ENCODE measurements at places on chromosomes 5 and 9.

DNA sequence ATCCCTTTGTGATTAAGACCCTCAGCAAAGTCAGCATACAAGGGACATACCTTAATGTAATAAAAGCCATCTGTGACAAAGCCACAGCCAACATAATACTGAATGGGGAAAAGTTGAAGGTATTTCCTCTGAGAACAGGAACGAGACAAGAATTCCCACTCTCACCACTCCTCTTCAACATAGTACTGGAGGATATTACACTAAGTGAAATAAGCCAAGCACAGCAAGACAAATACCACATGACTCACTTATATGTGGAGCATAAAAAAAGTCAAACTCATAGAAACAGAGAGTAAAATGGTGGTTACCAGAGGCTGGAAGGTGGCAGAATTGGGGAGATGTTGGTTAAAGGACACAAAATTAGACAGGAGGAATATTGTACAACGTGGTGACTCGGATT lies 118.1 kb upstream of the NFIL3 start:
- no peak for DNase-seq

- no peak for DNase-seq
These were observed 571.9 kb downstream of the PDE4D start for GRCh38 chr5:59321642-59322041.

DNA sequence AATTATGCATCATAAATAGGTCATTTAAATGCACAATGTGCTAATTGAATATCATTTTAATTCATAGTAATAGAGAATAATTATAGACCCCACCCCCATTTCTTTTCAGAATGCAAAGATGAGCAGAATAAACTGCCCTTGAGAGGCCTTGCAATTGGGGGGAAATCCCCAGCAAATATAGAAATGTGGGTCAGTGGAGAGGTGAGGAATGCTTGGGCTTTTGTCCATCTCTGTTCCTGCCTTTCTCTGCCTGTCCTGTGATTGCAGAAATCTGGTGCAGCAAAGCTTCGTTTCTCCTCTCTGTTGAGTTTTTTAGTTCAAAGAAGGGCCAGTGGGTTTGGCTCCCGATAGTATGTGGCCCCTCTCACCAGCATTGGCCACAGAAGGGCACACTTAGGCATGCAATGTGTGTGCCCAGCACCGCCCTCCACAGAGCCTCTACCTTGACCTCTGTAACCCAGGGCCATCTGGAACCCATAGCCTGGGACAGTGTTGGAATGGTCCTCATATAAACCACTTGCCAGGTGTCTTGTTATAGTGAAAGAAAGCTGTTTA lies 164.2 kb downstream of the SEMA6A start:
- DNase-seq: no peak

- DNase-seq: no peak
These were observed 171.1 kb upstream of the SMIM23 start for GRCh38 chr5:171614511-171614910.

DNA sequence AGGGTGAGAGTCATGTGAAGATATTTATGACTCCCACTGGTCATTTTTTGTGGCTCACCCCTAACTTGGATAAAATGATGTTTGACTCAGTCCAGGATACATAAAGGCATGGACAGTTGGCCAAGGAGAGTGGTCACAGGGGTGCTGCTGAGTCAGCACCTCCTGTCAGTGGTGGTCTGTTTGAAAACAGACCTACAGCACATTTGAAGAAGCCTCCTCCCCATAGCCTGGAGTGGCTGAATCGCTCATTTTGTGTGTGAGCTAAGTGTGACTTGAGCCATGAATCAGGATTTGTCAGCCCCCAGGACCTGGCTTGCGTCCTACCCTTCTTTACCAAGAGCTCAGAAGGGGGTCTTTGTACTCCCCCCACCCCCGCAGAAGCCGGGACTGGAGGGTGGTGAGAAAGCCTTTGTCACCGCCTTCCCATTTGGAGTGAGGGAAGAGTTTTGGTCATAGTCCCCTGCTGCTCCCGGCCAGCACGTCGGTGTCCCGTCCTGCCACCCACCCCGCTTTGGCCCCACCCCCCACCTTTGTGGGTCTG lies 35.6 kb downstream of the TRIO start:
- DNase-seq: peak; percentile 99

DNA sequence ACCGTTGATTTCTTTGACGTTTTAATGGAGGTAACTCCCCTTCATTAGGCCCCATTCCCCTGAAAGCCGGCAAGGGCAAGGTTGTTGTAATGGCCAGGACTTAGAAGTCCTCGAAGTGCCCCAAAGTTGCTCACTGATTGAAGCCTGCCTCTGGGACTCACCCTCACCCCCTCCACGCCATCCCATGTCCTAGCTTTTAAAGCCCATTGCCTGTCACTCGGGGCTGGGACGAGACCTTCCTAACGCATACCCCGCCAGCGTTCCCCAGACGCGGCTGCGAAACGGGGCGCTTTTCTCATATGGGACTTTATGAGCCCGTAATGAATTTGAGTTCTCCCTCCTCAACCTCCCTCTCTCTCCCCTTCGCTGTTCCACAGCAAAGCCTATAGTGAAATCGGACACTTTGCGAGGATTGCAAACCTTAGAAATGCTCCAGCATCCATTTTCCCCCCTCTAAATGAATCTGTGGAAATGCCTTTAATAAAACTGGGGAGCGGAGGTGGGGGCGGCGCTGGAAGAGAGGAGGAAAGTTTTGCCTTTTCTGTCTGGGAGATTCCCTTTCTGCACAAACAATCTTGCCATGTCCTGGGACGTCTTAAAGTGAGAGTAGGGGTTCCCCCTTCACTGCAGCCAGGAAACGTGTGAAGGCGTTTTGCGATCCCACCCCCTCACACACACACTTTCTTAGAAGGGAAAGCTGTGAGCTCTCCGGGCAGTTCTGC lies 1.5 kb downstream of the PAPPA start:
- DNase-seq: peak; percentile 66

- DNase-seq: no peak
These were observed 561 bp downstream of the DAPK1 start for GRCh38 chr9:87498046-87498810.

GRCh38 chr5:76134003-76134402 lies 50.8 kb downstream of the SV2C start:
- DNase-seq: no peak

DNA sequence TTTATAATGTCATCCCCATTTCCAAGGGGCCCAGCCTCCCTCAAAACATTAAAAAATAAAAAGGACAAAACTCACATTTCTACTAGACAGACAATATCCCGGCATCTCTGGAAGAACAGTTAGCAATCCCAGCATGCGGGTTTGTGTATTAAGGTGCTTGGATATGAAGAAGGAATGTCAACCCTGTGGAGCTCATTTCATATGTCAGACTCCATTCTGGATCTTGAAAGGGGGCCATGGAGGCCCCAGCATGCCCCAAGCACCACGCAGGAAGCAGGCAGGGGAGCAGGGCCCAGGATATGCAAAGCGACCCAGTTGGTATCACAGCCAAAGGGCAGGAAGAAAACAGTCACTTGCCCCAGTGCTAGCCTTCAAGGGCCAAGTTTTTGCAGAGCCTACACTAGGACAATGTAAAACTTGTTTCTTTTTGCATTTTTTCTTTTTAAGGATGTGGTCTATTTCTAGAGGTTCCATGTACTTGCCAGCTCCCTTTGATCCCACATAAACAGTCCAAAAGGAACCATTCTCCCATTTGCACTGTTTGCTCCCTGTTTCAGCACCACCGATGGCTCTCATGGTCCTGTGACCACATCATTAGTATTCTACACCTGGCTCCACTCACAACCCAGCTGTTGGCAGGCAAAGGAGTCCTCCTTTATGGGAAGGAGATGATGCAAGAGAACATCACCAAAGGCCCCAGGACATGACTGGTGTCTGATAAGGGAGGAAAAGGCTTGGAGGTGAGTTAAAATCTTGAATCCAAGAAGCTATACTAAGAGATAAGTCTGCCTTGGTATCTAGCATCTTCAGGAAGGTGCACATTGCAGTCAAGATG lies 58.3 kb downstream of the FGF1 start:
- no peak for DNase-seq

GRCh38 chr9:78073722-78074121 lies 42.1 kb upstream of the GNAQ start:
- no peak for DNase-seq

- DNase-seq: no peak
These were observed 109.6 kb upstream of the CNTLN start for GRCh38 chr9:17025281-17025680.

DNA sequence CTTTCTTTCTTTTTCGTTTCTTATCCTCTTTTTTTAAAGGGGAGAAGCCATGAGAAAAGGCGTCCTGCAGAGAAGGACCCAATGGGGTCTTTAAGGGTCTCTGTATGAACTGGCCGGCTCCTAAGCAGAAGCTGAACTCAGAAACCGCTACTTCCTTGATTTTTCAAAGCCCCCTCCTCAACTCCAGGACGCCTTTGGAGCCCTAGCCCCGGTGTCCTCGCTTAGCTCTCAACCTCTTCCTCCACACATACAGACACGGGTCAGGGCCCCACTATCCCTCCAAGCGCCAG lies 8.3 kb downstream of the PAX5 start:
- DNase-seq: no peak

DNA sequence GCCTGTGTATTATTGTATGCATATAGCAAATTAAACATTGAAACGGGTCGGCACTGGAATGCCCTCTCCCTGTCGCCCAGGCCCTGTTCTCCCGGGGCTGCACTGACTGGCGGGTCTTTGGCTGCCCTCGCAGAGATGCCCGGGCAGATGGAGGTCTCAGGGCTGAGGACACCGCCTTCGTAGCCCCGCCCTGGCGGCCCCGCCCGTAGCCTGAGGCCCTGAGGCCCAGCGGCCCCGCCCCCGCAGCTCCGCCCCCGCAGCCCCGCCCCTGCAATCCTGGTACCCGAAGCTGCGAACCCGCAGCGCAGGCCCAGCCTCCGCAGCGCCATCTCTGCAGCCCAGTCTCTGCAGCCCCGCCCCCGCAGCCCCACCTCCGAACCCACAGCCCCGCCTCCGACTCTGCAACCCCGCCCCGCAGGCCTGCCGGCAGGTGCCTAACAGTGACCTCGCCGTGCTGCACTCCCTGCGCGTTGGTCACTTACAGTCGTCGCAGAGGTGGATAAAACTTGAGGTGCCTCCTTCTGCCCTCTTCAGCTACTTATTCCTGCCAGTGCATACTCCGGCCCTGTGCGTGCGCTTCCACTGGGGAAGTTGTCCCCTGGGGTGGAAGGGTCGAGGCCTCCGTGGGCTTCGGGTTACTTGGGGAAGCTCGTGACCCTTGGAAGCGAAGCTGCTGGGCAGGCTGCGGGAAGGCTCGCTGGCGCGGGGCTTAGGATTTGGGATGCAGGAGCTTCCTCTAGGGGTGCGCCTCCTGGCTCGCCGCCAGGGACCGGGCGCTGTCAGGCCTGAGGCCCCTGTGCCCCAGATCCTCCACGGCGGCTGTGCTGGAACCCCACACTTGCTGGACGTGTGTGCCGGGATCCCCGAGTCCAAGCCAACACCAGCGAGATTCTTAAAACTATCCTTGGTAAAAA lies 72.3 kb downstream of the ICE1 start:
- DNase-seq: no peak

DNA sequence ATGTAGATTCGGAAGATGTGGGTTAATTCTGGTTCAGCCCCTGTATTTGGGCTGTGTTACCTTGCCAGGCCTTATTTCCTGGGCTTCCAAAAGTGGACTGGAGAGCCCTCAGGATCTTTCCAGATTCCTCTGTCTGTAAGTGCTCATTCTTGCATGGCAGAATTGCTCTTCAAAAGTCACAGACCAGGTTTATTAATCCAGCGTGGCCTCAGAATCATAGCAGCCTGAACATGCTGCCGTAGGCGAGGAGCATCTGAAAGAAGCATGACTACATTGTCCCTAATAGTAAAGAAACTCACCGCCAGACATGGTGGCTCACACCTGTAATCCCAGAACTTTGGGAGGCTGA lies 307.8 kb downstream of the GADD45G start:
- DNase-seq: no peak

DNA sequence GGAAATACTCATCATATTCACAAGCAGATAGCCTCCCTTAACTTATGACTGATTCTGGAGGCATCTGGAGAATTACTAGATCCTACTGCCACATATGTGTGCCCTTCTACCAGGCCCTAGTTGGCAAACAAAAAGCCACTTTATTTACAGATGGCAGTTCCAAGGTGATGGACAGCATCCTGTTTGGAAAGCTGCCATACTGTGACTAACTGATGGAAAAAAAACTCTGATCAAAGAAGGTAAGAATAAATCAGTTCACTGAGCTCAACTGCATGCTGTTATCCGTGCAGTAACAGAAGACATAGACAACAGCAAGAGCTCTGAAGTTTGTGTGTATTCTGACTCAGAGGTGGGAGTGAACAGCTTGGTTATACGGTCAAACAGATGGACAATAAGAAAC lies 279.8 kb upstream of the POU5F2 start:
- peak; percentile 97 for DNase-seq

- DNase-seq: peak; percentile 38
These were observed 1.6 kb upstream of the FBXW11 start for GRCh38 chr5:172008111-172008455.

DNA sequence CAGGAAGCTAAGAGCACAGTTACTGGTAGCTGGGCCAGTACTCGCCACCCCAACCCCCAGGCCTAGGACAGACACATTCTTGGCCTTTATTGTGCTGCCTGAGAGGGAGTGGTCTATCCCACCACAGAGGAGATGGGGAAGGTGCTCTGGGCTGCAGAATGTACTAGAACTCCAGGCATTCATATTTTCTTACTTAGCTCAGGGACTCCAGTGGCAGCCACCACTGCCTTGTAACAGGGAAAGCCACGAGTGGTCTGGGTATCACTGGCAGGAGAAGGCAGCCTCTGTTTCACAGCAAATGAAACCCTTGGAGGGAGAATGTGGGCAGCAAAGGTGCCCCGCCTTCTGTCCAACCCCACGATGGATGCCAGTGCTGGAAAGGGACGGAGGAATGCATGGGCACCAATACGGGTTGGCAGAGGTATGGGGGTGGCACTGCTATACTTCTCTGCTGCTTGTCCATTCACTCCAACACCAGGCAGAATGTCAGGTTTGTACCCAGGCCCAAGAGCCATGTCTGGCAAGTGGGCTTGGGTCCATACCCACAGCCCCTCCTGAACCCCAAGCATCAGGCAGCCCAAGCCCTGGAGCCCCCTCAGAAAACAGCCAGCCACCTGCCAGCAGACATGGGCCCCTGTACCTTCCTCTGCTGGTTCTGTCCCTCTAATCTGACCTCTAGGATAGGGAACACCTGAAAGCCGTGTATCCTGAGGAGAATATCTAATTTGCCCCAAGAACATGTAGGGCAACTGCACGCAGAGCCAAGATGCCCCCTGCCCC lies 4.6 kb downstream of the SEPTIN8 start:
- DNase-seq: no peak

DNA sequence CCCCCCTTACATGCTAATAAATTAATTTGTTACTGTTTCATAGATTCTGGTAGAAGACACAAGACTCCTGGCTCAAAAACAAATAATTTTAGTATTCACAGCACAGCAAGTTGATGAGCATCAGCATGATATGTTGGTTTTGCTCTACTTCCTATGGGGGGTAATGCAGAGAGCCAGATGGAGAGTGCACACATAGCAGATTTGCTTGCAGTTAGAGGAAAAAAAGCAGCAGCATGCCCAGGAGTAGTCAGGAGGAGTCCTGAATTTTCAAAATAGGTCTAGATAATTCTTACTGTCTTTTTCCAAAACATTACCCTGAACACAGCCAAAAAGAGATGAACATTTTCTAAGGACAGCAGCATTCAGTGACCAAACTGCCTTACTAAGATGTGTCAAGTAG lies 261.3 kb downstream of the COX7C start:
- no peak for DNase-seq

Data from HT1080 (cell line).